ENCODE measurements at places on chromosomes 3 and 15. TPM values are rescaled to one million over a fixed set of nuclear protein-coding genes. Genes with fewer than 3 reads are reported as not detected.

The ZFYVE19 gene
- 28.2 TPM for total RNA-seq

The IMPG2 gene
- 0.05 TPM for total RNA-seq

The RTP3 gene
- 0.08 TPM for total RNA-seq

The MAGI1 gene
- total RNA-seq, result 15.6 TPM

The MNS1 gene
- total RNA-seq, result 8.3 TPM

The CGGBP1 gene
- total RNA-seq, result 37.0 TPM

The ANAPC13 gene
- total RNA-seq, result 57.3 TPM

The PROK2 gene
- 0.13 TPM for total RNA-seq

The FANCD2OS gene
- not detected for total RNA-seq

The EPHA3 gene
- total RNA-seq, result 25.6 TPM

The MESP2 gene
- 0.74 TPM for total RNA-seq

The MORC1 gene
- total RNA-seq, result not detected

The OSBPL10 gene
- 43.0 TPM for total RNA-seq

The RBP2 gene
- total RNA-seq, result not detected

The CSNK1G1 gene
- total RNA-seq, result 13.9 TPM

The CKMT1A gene
- total RNA-seq, result 0.45 TPM

The LMAN1L gene
- total RNA-seq, result 0.16 TPM

The GRK7 gene
- not detected for total RNA-seq

The CDHR4 gene
- 0.26 TPM for total RNA-seq

The TXNRD3 gene
- 8.7 TPM for total RNA-seq

The MYD88 gene
- total RNA-seq, result 3.3 TPM

The GRM7 gene
- total RNA-seq, result 0.40 TPM

The SEMA6D gene
- total RNA-seq, result 0.64 TPM

The EPM2AIP1 gene
- total RNA-seq, result 13.0 TPM

The GUCA1C gene
- total RNA-seq, result not detected

The FBXL22 gene
- total RNA-seq, result 0.34 TPM

The TRIP4 gene
- total RNA-seq, result 7.5 TPM

The ETV5 gene
- 122 TPM for total RNA-seq

The WDR49 gene
- total RNA-seq, result not detected

The GOLGA8Q gene
- total RNA-seq, result not detected

The ST3GAL6 gene
- 4.4 TPM for total RNA-seq

The CLEC3B gene
- total RNA-seq, result 0.21 TPM

The CCR3 gene
- not detected for total RNA-seq

The TRIM69 gene
- 4.9 TPM for total RNA-seq

The TIGIT gene
- total RNA-seq, result not detected

The SUSD5 gene
- total RNA-seq, result 9.7 TPM

The FGF7 gene
- 0.66 TPM for total RNA-seq

The GPR160 gene
- total RNA-seq, result 0.57 TPM

The COL6A6 gene
- total RNA-seq, result not detected

The CLDN11 gene
- total RNA-seq, result not detected

The CELF6 gene
- not detected for total RNA-seq

All from A375 (cell line).